ENCODE measurements at places on chromosomes 11 and 22.

DNA sequence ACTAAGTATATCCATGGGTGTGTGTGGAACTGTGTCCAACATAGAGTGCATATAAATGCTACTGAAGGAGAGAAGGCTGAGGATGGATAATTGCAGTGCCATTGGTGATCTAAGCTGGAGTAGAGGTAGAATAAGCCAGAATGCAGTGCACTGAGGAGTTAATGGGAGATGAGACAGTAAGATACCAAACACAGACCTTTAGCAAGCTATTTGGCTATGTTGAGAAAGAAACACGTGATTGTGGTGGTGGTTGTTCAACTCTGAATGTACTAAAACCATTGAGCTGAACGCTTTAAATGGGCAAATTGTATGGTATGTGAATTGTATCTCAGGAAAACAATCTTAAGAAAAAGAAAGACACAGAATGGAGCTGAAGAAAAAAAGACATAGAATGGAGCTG is 22.8 kb downstream of the JAML start:
- no peak for DNase-seq

DNA sequence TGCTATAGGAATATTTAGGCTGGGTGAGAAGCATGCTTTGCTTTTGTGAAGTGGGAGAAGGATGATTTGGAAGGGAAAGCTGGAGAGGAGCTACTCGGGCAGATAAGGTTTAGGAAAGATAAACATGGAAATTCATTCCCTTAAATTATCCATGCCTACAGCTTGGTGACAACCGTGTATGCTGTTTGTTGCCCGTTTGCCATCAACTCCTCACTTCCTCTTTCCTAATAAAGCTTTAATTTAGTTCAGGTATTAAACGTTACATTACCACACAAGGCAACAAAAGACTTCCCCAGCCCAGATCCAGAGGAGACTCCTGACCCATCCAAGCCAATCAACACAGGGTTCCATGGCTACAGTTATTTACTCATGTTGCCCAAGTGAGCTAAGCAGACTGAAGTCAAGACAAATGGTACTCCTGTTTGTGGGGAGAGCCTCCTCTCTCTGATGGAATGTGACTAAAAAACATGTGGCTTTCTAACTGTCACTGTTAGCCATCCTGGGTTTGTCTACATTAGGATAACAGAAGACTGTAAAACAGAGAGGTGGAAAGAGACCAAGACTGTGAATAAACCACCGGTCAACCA is 101.7 kb upstream of the GRAMD1B start:
- no peak for DNase-seq

DNA sequence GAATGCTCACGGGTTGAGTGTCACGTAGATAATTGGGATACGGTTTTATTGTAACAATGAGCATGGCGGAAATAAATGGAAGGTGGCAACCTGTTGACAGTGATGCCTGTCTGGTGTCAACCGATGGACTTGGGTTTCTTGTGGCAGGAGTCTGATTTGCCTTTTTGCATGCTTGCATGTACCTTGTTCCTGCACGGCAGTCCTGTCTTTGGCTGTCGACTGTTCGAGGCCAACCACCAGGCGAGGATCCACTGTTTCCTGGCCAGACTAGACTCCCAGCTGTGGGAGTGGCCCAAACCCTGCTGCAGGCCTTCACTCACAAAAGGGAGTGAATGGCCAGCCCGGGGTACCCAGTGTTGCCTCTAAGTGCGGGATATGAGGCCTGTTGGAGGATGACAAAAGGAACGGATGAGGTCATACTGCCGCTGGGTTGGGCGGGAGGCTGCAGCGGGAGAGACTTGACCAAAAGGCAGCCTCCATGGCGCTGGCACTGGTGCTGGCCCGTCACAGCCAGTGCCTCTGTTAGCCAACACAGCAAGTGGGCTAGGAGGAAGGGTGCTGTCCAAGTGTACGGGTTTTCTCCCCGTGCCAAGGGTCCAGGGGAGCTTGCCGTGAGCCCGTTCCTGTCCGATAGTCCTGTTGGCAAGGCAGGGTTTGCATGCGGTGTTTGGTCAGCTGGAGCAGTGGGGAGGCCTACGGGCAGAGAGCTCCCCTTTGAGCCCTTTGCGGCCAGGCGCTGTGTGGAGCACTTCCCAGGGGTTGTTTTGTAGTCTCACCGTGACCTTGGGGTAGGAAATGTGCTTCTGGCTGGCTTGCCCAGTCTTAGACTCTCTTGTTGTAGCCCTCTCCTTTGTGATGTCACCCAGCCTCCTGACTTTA is 974 bp downstream of the DGCR8 start:
- DNase-seq: no peak

DNA sequence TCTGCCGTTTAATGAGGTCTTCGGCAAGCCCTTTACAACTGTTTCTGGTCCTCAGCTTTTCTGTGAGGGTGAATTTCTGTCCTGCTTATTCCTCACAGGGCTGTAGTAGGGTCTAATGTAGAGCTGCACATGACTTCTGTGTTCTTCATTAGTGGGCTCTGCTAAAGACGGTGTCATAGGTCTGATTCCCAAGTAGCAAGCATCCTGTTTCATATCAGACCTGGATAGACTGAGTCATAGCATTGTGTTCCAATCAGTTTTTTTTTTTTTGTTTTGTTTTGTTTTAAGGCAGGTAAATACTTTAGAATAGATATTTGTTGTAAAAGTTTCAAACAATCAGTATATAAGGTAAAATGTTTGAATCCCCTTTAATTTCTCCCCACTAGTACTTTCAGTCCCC is 35.4 kb downstream of the BIRC2 start:
- no peak for DNase-seq

DNA sequence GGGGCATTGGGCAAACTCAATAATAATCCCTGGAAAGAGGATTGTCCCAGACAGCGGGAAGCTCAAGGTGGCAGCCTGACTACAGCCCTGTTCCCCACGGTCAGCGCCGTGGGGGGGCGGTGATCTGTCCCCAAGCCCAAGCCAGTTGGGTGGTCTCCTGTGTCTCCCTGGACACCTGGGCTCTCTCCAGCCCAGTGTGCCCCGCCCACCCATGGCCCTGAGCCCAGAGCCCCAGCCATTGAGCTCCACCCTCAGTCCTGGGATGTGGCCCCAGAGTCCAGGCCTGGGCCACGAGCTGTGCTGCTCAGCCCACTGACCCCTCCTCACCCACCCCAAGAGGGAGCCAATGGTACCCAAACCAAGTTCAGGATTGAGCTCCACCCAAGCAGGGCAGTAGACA is 27.9 kb upstream of the PDE2A start:
- no peak for DNase-seq

- DNase-seq: no peak
These were observed 6.5 kb downstream of the FJX1 start for GRCh38 chr11:35624781-35625180.

DNA sequence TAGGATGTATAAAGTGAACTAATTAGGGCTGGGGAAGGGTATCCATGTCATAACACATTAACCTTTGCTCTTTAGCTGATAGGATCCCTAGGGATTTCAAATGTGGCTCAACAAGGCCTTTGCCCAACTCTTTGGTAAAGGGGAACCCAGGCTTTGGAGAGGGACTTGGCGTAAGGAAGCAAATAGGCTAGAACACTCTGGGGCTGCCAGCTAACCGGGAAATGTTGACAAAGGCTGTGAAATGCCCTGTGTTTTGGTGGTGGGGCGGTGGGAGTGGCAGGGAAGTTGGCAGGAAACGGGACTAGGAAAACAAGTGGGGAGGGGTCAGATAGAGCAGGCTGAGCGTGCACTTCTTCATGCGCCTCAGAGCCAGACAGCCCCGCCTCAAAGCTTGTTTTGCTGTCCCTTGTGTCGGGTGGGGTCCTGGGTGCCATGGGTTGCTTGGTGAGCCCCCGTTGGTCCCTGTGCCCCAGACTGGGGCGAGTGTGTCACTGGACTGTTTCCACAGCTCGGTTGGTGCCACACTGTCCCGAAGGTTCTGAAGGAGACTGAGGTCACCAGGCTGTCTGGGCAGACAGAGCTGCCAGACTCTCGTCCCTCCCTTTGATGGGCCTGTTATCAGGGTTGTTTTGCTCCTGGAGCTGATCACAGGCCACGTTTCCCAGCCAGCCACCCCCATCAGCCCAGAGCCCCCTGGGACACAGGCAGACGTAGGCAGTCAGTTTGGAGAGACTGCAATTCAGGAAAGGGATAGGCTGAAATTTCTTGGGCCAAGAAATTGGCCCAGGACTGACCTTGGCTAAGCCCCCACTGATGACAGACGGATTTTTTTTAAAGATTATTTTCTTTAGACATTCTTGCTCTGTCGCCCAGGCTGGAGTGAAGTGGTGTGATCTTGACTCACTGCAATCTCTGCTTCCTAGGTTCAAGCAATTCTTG is 19.6 kb downstream of the KCTD21 start:
- DNase-seq: peak; percentile 97

DNA sequence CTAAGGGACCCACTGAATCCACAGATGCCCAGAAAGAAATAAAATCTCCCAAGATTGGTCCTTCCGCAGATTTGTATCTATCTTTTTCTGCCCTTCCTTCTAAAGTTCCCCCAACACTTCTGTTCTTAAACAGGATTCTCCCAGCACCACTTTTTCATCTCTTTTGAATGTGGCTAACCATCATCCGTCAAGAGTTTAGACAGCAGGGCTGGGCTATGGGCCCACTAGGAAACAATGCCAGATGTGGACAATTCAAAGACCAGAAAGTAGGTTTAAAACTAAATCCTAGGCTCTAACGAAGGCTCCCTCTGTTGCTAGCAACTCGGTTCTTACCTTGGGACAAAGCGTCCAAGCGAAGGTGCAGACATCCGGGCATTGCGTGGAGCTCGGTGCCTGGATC is 100.0 kb downstream of the AMBRA1 start:
- DNase-seq: no peak

GRCh38 chr11:59141673-59142460 is 789 bp upstream of the FAM111A start:
- DNase-seq: no peak

DNA sequence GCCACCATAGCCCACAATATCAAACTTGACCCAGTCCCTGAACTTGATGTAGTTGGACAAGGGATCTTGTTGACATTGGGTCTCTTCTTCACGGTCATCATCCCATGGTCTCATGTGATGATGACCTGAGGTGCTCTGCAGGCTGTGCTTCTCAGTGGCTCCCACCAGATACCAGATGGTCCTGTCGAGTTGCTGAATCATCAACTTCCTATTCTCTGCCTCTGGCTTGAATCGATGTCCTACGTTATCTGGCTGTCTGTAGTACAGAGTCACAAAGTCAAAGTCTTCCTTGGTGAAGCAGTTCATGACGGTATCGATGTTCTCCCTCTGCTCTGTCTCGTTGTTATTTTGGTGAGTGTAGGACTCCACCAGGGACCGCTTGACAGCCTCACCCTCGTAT is 145.7 kb upstream of the ALDH3B2 start:
- no peak for DNase-seq

- no peak for DNase-seq
These were observed 2.1 kb downstream of the ROBO4 start for GRCh38 chr11:124895471-124895971.

DNA sequence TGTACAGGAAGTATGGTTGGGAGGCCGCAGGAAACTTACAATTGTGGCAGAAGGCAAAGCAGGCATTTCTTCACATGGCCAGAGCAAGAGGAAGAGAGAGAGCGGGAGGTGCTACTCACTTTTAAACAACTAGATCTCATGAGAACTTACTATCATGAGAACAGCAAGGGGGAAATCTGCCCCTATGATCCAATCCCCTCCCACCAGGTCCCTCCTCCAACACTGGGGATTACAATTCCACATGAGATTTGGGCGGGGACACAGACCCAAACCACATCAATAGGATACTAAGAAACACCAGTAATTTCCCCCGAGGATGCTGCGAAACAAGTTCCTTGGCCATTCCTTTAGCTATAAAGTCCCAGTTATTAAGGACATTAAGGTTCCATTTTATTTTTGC is 94.1 kb upstream of the SC5D start:
- DNase-seq: no peak

DNA sequence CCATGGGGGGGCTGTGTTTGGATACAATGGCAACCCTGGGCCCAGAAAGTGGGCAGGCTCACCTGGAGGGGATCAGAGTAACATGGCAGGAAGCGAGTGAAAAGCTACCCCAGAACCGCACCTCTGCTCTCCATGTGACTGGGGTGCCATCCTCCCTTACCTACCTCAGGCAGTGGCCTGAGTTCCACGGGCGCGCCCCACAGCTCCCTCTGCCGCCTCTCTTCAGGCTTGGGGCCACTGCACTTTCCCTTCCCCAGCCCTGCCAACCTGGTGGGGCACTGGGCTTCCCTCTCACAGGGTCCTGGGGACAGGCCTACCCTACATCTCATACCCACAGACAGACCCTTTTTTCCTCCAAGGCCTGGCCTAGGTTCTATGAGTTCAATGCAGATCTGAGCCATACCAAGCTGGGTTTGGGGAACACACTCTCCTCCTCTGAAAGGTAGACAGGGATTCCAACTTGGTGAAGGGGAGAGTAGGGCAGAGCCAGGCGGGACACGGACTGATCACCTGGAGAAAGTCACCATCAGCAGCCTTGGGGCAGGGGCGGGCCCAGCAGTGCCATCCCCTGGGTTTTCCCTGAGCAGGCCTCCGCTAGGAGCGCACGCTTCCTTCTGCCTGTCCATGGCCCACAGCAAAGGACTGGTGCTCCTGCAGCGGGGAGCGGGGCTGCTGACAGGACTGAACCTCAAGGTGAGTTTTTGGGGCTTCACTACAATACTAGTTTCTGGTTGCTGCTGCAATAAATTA is 7.1 kb downstream of the GALR3 start:
- DNase-seq: no peak

DNA sequence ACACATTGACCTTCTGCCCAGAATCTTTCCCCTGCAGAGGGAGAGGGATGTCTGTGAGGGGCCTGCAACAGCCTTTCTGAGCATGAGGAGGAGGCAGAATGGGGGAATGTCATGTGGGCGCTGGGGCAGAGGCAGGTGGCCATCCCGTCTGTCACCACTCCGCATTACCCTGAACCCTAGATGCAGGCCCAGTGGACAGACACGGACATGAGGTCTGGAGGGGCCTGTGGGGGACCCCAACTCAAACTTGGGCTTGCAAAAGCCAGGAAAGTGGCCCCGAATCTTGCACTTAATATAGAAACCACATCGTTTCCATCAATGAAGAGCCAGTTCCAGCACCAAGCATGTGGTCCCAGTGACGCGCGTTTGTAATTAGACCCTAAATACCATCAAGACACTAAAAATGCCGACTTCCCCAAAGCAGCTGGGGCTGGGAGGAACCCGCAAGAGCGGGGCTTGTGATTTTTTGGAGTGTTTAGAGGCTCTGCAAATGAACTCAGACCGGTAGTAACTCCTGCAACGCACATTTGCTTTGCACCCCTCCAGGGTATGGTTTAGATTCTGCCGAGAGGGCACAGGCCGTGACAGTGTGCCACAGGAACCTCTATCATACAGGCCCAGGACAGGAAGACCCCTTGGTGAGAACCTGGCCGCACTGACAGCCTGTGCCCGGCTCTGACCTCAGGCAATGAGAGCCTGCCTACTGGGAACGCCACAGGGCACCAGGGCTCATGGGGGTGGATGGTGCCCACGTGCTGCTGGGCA is 109.3 kb downstream of the CTTN start:
- DNase-seq: no peak

DNA sequence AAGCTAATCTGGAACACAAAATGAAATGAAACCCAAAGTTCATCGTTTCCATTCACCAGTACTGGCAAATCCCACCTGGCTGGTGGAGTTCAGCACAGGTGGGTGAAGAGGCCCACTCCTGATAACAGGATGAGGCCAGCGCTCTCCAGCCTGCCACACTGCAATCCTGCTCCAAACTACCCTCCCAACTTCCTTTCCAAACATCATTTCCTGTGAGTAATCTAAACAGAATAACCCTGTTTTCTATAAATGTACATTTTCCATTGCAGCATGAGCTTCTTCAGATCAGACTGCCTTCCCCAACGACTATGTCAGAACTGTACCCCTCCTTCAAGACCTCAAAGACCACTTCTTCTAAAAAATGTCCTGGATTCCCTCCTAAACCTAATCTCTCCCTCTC is 15.9 kb upstream of the NFRKB start:
- no peak for DNase-seq

GRCh38 chr11:99425596-99425995 is 404.8 kb downstream of the CNTN5 start:
- no peak for DNase-seq
